CD4-positive, CD25-positive, alpha-beta regulatory T cell (primary cell): ENCODE measurements at places on chromosomes 5 and 9.

GRCh38 chr5:81665795-81666194 lies 85.1 kb downstream of the SSBP2 start:
- no peak overlapping the region for H3K27ac ChIP-seq
- no peak overlapping the region for H3K4me3 ChIP-seq
- H3K36me3 ChIP-seq, result no peaks in the 10 kb centered on the region
- no peaks in the 10 kb centered on the region for H3K4me1 ChIP-seq
- no peaks in the 10 kb centered on the region for H3K27me3 ChIP-seq

- no peaks in the 10 kb centered on the region for H3K4me1 ChIP-seq
- peaks cover 8% of the 10 kb centered on the region for H3K27me3 ChIP-seq
- no peak for DNase-seq
- no peak within 1 kb of the TSS for H3K4me3 ChIP-seq
- no peak within 1 kb of the TSS for H3K27ac ChIP-seq
- H3K36me3 ChIP-seq, result no peaks in the 10 kb centered on the region
Observed at GRCh38 chr9:72149231-72149975, at the start of gene GDA. TSS of gene GDA (plus strand) at chr9:72149440. CDS start at chr9:72149560, 120 bp downstream.

GRCh38 chr5:133735346-133735745 lies 123.0 kb upstream of the FSTL4 start:
- H3K27me3 ChIP-seq, result no peaks in the 10 kb centered on the region
- H3K4me3 ChIP-seq, result no peak overlapping the region
- no peak for DNase-seq
- no peaks in the 10 kb centered on the region for H3K4me1 ChIP-seq

- H3K27me3 ChIP-seq, result no peaks in the 10 kb centered on the region
- no peak overlapping the region for H3K4me3 ChIP-seq
- H3K4me1 ChIP-seq, result no peaks in the 10 kb centered on the region
- peaks cover 59% of the 10 kb centered on the region for H3K36me3 ChIP-seq
- no peak for DNase-seq
- H3K27ac ChIP-seq, result no peak overlapping the region
Observed at GRCh38 chr9:113535756-113536155, 72.2 kb downstream of the RGS3 start.

DNA sequence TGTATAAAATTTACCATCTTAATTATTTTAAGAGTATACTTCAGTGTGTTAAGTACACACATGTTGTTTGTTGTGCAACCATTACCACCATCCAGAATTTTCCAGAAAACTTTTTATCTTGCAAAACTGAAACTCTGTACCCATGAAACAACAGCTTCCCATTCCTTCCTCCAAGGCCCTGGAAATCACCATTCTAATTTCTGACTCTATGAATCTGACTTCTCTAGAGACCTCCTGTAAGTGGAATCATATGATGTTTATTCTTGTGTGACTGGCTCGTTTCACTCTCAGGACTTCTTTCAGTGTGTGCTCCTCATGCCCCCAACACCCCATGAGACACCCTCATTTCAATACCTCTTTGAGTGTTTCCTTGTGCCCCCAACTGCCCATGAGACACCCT lies 60.4 kb upstream of the COL15A1 start:
- no peaks in the 10 kb centered on the region for H3K27me3 ChIP-seq
- no peak overlapping the region for H3K4me3 ChIP-seq
- no peaks in the 10 kb centered on the region for H3K4me1 ChIP-seq
- H3K27ac ChIP-seq, result no peak overlapping the region

GRCh38 chr5:52119768-52120167 lies 667.9 kb upstream of the ITGA1 start:
- no peaks in the 10 kb centered on the region for H3K36me3 ChIP-seq
- H3K27me3 ChIP-seq, result no peaks in the 10 kb centered on the region
- H3K27ac ChIP-seq, result no peak overlapping the region
- H3K4me3 ChIP-seq, result no peak overlapping the region
- no peaks in the 10 kb centered on the region for H3K4me1 ChIP-seq
- no peak for DNase-seq
